ENCODE measurements at places on chromosomes 4 and X. TPM values are rescaled to one million over a fixed set of nuclear protein-coding genes. Genes with fewer than 3 reads are reported as not detected.

DNA sequence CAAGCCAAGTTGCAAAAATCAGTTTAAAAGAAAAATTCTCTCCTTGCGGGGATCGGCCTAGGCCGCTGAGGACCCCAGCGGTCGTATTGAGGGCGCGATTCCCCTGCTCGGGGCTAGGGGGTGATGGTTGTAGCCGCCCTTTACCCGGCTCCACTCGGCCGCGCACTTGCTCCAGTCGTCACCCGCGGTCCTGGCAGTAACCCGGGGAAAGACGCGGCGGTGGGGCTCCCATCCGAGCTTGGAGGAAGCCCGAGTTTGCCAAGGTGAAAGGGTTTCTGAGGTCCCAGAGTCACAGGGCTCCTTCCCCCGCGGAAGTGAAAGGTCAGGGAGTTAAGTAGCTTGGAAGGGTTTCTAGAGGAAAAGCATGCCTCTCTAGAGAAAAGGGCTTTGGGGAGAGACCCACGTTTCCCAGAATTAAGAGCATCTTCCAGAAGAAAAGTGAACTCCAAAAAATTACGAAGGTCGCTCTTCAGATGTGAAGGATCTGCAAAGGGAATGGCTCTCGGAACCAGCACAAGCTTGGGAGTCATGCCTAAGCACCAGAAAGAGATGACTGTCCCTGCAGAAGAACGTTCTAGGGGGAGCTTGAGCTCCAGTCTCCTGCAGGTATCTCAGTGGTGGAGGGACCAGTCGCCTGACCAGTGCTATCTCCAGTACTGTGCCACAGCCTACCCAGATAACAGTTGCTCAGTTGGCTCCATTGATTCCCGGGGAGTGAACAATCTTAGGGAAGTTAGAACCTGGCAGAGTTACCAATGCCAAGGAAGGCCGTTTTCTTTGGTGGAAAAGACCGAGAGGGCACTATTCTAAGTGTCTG, 875 bp downstream of the LAP3 start:
- peaks cover 46% of the 10 kb centered on the region for H3K36me3 ChIP-seq
- H3K4me3 ChIP-seq, result peak overlapping the region; percentile 95
- H3K27me3 ChIP-seq, result no peaks in the 10 kb centered on the region
- peaks cover 45% of the 10 kb centered on the region for H3K4me1 ChIP-seq
- peak overlapping the region; percentile 99 for H3K27ac ChIP-seq
- peak; percentile 53 for DNase-seq

GRCh38 chrX:118212817-118213183, 96.2 kb upstream of the KLHL13 start:
- peaks cover 8% of the 10 kb centered on the region for H3K4me1 ChIP-seq
- H3K27me3 ChIP-seq, result peaks cover 2% of the 10 kb centered on the region
- no peak overlapping the region for H3K27ac ChIP-seq

DNA sequence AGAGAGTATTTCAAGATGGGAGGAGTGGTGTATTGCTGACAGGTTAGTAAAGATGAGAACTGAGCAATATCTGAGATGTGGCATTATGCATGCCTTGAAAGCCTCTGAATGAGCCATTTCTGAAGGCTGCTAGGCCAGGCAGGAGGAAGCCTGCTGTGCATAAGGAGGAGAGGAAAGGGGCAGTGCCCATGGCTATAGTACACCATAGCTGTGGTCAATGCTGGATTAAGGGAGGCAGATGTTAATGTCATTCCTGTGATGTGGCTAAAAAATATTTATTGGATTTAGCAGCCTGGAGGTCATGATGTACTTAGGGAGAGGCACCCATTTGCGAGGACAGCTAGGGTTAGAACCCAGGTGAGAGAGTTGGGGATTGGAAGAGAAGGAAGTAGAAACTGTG, 130.0 kb upstream of the LNX1 start:
- DNase-seq, result no peak
- H3K4me3 ChIP-seq, result no peak overlapping the region
- no peaks in the 10 kb centered on the region for H3K4me1 ChIP-seq
- no peak overlapping the region for H3K27ac ChIP-seq

- no peaks in the 10 kb centered on the region for H3K27me3 ChIP-seq
- H3K27ac ChIP-seq, result no peak overlapping the region
- no peaks in the 10 kb centered on the region for H3K36me3 ChIP-seq
- H3K4me1 ChIP-seq, result no peaks in the 10 kb centered on the region
These were observed 242.5 kb downstream of the CFAP299 start for GRCh38 chr4:80578001-80578400.

DNA sequence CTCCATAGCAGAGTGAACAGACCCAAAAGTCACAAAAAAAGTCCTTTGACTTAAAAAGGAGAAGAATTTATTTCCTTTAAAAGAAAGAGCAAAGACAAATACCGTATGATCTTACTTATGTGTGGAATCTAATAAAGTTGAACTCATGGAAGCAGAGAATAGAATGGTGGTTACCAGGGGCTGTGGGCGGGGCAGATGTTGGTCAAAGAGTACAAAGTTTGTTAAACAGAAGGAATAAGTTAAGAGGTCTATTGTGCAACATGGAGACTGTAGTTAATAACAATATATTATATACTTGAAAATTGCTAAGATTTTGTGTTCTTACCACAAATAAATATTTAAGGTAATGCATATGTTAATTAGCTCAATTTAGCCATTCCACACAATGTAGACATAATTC, 173.3 kb upstream of the S100G start:
- H3K27ac ChIP-seq, result no peak overlapping the region
- DNase-seq, result no peak
- H3K4me3 ChIP-seq, result no peak overlapping the region
- no peaks in the 10 kb centered on the region for H3K27me3 ChIP-seq
- H3K36me3 ChIP-seq, result no peaks in the 10 kb centered on the region
- H3K4me1 ChIP-seq, result peaks cover 7% of the 10 kb centered on the region

DNA sequence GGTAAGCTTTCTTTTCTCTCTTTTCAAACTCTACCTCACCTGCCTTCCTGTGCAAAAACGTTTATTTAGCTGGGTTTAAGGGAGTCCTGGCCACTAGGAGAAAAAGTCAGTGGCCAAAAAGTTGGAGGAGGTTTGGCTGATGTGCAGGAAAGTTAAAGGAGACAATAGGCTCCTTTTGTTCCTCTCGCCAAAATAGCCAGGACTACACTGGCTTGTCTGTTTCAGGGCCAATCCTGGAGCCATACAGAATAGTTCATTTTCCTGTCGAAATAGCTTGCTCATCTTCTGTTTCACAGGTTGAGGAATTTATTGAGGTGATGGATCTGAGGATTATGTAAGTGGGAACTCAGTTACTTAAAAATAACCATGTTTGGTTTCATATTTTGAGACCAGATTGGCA, 423 bp downstream of the HEPH start:
- no peaks in the 10 kb centered on the region for H3K27me3 ChIP-seq
- no peaks in the 10 kb centered on the region for H3K4me1 ChIP-seq
- H3K27ac ChIP-seq, result no peak overlapping the region
- DNase-seq, result no peak
- H3K36me3 ChIP-seq, result no peaks in the 10 kb centered on the region

ZDHHC9 gene
- 4.7 TPM for total RNA-seq

- no peak for DNase-seq
- H3K27me3 ChIP-seq, result peaks cover 15% of the 10 kb centered on the region
- H3K4me3 ChIP-seq, result no peak overlapping the region
- H3K36me3 ChIP-seq, result no peaks in the 10 kb centered on the region
- no peak overlapping the region for H3K27ac ChIP-seq
- no peaks in the 10 kb centered on the region for H3K4me1 ChIP-seq
These were observed 106.6 kb downstream of the CRLF2 start for GRCh38 chrX:1105671-1106419.

- peaks cover 10% of the 10 kb centered on the region for H3K27me3 ChIP-seq
- H3K4me1 ChIP-seq, result no peaks in the 10 kb centered on the region
- H3K36me3 ChIP-seq, result no peaks in the 10 kb centered on the region
- H3K4me3 ChIP-seq, result no peak overlapping the region
These were observed 46.2 kb downstream of the TIGD2 start for GRCh38 chr4:89157488-89158024.

GRCh38 chrX:16838202-16839066, 31.7 kb downstream of the RBBP7 start:
- H3K36me3 ChIP-seq, result peaks cover 31% of the 10 kb centered on the region
- H3K4me1 ChIP-seq, result no peaks in the 10 kb centered on the region
- no peak overlapping the region for H3K27ac ChIP-seq
- no peak overlapping the region for H3K4me3 ChIP-seq

CT45A3 gene
- total RNA-seq, result not detected

- H3K36me3 ChIP-seq, result no peaks in the 10 kb centered on the region
- H3K4me3 ChIP-seq, result no peak overlapping the region
- H3K27ac ChIP-seq, result no peak overlapping the region
- H3K4me1 ChIP-seq, result peaks cover 2% of the 10 kb centered on the region
- no peak for DNase-seq
These were observed 60.0 kb upstream of the HELT start for GRCh38 chr4:184958127-184958922.

ADH1A gene
- total RNA-seq, result not detected

GRCh38 chrX:1422135-1422465, 30.2 kb upstream of the SLC25A6 start:
- H3K4me3 ChIP-seq, result no peak overlapping the region
- DNase-seq, result no peak
- no peak overlapping the region for H3K27ac ChIP-seq
- no peaks in the 10 kb centered on the region for H3K27me3 ChIP-seq
- H3K36me3 ChIP-seq, result peaks cover 71% of the 10 kb centered on the region

DMP1 gene
- not detected for total RNA-seq

Data from activated CD8-positive, alpha-beta T cell treated with anti-CD3 and anti-CD28 coated beads, Interleukin-2, amount 10 ng/mL, durations not matched to agents 7 days and 5 days (primary cell).